ENCODE measurements at places on chromosomes 7 and 10.

DNA sequence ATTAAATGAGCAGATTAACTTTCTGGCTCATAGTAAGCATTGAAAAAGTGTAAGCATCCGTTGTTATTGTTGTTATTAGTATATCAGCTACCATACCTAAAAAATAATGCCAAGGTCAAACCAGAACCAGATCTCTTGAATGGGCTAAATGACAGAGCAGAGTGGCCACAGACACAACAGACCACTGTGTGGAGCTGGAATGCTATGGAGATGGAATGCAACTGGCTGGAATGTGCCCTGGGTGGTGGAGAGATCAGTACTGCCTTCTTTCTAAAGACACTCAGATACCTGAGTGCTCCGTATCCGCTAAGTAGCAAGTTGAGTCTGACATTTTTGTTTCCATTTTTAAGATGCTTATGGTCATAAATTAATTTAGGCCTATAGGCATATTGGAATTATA, 20.5 kb upstream of the DNAJB12 start:
- DNase-seq = no peak

- DNase-seq = no peak
Observed at GRCh38 chr10:112791447-112791846, 158.6 kb upstream of the TCF7L2 start.

- DNase-seq = no peak
Observed at GRCh38 chr7:130959743-130960207, 225.8 kb upstream of the KLF14 start.

DNA sequence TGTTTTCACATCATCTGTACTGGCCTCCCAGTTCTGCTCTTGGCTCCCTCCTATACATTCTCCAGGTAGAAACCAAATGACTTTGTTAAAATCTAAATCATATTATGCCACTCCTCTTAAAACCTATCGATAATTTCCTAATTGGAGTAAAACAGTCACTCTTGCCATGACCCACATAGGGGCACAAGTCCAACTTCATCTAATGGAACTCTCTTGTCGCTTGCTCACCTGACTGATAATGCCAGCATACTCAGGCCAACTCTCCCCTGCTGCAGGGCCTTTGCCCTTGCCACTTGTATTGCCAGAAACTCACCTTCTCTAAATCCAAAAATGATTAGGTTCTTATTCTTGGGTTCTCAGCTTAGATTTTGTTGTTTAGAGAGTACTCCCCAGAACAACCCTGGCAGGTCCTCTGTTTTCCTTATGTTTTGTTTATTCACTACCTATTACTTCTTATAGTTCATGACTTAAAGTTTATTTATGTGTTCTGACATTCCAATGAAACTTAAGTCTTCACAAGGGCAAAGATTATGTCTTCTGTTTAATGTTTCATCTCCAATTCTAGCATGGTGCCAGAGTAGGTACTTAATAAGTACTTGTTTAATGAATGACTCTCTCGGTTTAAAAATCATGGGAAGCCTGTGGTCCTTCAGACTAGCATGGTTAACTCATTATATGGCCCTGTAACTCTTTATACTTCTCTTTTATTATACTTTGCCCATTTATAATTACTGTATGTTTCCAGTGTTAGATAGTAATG, 345.9 kb upstream of the SMIM30 start:
- no peak for DNase-seq

All from NCI-H1092 treated with DMSO at 0.1 percent for 48 hours (cell line).